ENCODE measurements at places on chromosomes 11 and 22.

- no peak for DNase-seq
These were observed 24.0 kb upstream of the SC5D start for GRCh38 chr11:121268581-121268980.

GRCh38 chr11:113192121-113192925, 122.1 kb upstream of the TTC12 start:
- DNase-seq, result no peak

GRCh38 chr22:22915670-22916035, 28.0 kb downstream of the IGLL5 start:
- DNase-seq, result no peak

DNA sequence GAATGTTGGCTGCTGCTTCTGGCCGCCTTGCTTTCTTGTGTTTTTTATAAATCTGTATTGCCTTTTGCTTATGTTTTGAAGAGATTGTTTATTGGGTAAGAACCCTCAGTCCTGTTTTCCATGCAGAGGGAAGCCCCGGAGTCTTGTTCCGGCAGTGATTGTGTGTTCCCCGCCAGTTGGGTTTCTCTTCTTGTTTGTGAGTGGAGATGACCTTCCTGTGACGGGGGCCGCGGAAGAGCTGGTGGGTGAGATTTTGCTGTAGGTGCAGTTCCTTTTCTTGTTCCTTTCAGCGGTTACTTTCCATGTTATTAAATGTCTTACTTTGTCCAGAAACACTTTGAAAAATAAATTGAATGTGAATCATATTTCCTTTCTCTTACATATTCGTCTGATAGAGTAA, 8.3 kb downstream of the TBC1D22A start:
- no peak for DNase-seq

DNA sequence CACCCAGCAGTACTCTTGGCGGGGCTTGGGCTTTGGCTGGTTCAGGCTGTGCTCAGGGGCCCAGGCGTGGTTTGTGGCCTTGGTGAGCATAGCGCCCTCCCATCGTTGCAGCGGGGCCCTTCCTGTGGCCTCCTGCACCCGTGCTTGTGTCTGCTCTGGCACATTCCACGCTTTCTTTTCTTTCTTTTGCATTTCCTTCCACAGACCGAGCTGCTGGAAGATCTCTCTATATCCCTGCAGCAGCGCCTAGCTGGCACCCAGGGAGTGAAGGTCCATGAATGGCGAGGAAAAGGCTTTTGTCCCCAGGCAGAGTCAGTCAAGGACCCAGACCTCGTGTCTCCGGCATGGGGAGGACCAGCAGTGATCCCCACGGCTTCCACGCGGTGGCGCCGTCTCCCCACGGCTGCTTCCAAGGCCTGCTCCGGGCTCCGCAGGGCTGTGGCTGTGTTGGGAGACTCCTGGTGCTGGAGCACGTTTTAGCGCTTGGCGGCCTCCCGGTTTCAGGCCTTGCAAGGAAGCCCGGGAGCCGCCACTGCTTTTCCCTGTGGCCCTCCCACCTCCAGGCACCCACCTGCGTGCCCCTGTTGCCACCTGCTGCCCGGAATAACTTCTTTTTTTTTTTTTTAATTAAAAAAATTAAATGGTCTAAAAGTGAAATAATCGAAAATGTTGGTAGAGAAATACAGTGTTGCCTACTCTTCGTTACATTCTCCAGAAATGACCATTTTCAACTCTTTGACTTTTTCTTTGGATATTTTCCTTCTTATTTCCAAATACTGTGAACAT, 28.5 kb downstream of the GLB1L2 start:
- DNase-seq, result peak; percentile 83

- DNase-seq, result no peak
These were observed 9.2 kb downstream of the OR8B4 start for GRCh38 chr11:124415356-124415923.

DNA sequence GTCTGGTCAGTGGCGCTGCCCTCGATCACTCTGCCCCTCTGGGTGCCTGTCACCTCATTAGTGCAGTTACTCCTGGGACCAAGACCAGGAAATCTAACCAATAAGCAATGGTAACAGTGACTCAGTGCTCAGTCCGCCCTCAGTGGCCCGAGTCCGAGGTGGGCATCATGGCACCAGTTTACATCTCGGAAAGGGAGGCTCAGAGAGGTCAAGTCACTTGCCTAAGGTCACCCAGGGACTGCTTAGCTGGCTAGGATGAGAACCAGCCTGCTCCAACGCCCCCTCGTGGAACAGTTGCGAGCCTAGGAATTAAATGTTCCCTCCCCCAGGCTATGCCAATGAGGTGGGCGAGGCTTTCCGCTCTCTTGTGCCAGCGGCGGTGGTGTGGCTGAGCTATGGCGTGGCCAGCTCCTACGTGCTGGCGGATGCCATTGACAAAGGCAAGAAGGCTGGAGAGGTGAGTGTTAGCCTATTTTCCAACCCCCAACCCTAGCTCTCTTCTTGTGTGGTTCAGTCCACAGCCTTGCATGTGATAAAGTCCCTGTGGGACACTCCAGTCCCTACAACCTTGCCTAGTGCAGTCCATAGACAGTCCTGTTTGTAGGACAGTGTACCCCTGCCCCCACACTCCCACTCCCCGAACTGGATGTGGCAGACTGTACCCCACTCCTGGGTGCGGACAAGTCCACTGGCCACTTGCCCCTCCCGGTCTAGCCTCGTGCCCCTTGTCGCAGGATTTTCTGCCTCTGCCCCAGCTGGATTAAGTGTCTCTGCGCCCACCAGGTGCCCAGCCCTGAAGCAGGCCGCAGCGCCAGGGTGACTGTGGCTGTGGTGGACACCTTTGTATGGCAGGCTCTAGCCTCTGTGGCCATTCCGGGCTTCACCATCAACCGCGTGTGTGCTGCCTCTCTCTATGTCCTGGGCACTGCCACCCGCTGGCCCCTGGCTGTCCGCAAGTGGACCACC, 1.1 kb downstream of the MTFP1 start:
- peak; percentile 61 for DNase-seq

GRCh38 chr11:61777234-61778090, 14.9 kb downstream of the TMEM258 start:
- DNase-seq, result no peak

DNA sequence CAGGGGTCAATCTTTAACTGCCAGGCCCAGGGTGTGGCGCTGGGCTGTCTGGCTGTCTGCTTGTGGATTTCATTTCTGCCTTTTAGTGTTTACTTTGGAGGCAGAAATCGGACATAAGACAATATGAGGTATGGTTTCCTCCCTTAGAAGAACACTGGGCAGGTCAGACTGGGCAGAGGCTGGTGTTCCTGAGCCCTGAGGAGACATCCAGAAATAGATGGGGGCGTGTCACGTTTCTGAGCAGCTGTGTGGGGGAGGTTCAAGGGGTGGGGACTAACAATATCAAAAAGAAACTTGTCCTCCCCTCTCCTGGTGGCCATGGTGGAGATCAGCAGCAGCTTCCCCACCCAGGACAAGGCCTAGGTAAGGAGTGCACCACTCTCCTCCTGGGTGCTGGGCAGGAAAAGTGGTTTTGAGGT, at the start of gene ART1:
ART1 (plus strand) TSS at position 312 of the 419 bp plus-strand sequence. CDS start 14,086 bp downstream, outside the sequence.
- no peak for DNase-seq

GRCh38 chr22:48490500-48491411, 1336.9 kb downstream of the BRD1 start:
- no peak for DNase-seq
